ENCODE measurements at places on chromosomes 3 and 15.

DNA sequence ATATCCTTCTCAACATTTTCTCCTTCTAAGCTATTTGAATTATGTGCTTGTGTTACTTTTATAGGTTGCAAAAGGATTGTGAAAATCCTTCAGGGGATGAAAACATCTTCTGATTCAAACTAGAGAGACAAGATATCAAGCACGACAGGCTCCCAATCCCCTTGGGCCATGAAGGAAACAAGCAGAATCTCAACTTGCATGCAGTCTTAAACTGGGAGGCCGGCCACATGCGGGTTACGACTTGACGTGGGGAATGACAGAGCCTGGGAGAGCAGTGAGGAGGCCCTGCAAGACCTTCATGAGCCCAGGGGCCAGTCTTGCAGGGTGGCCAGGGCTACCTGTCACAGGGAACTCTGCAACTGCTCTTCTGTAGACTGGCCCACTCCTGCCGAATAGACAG is 94.4 kb downstream of the SCN11A start:
- DNase-seq, result no peak

- no peak for DNase-seq
Measured at GRCh38 chr3:132544130-132544529, 52.9 kb upstream of the ACKR4 start.

- DNase-seq, result no peak
Measured at GRCh38 chr3:152056481-152056880, 183.0 kb downstream of the SUCNR1 start.

- no peak for DNase-seq
Measured at GRCh38 chr15:57820119-57820518, 113.6 kb downstream of the POLR2M start.

- no peak for DNase-seq
Measured at GRCh38 chr3:48082580-48083184, 66.5 kb upstream of the MAP4 start.

- DNase-seq, result no peak
Measured at GRCh38 chr15:31155151-31155550, 53.6 kb upstream of the TRPM1 start.

- no peak for DNase-seq
Measured at GRCh38 chr15:28889346-28889745, 3.6 kb downstream of the APBA2 start.

- DNase-seq, result peak; percentile 39
Measured at GRCh38 chr15:85707519-85708338, 87.0 kb downstream of the KLHL25 start.

DNA sequence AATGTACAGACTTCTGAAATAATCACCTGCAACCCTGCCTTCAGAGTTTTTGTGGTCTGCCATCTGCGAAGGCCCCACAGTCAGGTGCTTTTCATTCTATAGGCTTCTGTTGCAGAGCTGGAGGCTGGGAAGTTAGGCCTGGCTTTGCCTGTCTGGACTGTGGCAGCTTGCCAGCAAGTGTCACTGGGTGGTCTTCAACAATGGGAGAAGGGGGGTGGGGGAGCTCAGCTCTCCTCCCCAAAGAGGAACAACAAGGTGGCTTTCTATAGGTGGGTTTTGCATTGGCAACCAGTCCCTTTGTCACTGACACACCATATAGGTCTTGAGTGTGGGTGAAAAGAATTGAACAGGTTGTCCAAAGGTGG is 7.3 kb downstream of the BOC start:
- DNase-seq, result no peak

GRCh38 chr3:101166150-101166549 is 154.2 kb downstream of the IMPG2 start:
- no peak for DNase-seq

GRCh38 chr3:130969621-130970020 is 57.0 kb downstream of the ASTE1 start:
- no peak for DNase-seq

DNA sequence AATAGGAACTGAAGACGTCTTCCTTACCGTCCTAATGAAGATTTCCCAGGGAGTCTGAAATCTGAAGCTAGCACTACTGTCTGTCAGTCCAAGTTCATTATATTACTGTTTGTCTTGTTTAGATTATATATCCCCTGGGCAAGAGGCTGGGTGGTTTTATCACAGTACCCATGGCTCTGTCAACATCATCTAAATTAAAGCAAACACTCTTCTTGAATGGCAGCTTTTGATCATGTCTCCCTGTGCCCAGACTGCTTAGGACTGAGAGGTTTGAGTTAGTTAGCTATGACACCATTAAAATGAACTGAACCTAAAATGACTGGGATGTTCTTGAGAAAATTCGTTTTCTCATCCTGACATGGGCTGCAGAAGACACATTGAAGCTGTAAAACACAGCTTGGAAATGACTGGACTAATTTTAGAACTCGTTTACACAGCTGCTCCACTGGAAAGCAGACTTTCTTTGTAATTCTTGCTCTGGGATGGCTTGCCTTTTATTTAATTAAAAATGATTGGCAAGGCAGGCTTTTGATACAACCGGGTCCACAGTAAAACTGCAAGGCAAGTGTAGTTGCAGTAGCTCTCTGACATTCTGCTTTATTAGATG is 243.5 kb downstream of the MFSD1 start:
- DNase-seq, result no peak

- DNase-seq, result no peak
Measured at GRCh38 chr3:10981961-10982360, 10.6 kb upstream of the SLC6A1 start.

GRCh38 chr3:23152989-23153388 is 50.1 kb upstream of the UBE2E2 start:
- DNase-seq, result no peak

DNA sequence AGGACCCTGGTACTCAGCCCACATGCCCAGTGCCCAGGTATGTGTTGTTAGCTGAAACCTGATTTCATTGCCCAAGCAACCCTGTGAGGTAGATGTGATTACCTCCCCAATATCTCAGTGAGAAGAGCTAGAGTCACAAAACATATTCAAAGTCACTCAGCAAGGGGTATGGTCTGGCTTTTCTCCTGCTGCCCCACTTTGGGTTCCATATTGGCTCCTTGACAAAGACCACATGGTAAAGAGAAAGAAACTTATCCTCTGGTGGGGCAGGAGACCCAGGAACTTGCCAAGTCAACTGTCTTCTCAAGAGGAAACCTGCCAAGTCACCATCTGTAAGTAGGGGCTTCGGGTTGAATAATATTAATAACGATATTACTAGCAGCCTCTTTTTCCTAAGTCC is 148.3 kb upstream of the LMCD1 start:
- DNase-seq, result no peak

- DNase-seq, result no peak
Measured at GRCh38 chr15:60795471-60795870, 316.5 kb upstream of the ICE2 start.

GRCh38 chr3:111200027-111200426 is 128.4 kb downstream of the NECTIN3 start:
- DNase-seq, result no peak

- DNase-seq, result no peak
Measured at GRCh38 chr3:56775838-56776555, 25.8 kb downstream of the ARHGEF3 start.

DNA sequence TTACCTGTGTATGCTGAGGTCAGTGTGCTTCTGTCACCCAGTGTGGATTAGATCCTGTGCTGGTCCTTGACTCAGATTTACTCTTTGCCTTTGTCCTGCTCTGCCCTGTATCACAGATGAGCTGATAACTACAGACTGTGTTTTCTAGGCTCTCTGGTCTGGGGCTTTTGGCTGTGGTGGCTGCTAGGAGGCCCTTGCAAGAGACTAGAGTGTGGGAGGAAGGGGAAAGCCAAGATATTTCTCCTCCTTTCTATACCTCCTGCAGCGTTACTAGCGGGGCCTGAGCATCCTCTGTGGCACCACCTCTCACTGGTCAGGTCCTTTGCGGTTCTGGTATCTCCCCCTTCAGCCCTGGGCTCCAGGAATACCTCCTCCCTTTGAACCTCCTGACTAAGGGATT is 282.3 kb upstream of the TBC1D5 start:
- DNase-seq, result no peak

- peak; percentile 45 for DNase-seq
Measured at GRCh38 chr3:128619146-128619890, 31.3 kb downstream of the RPN1 start.

- no peak for DNase-seq
Measured at GRCh38 chr15:79635897-79636561, 203.9 kb downstream of the MINAR1 start.

DNA sequence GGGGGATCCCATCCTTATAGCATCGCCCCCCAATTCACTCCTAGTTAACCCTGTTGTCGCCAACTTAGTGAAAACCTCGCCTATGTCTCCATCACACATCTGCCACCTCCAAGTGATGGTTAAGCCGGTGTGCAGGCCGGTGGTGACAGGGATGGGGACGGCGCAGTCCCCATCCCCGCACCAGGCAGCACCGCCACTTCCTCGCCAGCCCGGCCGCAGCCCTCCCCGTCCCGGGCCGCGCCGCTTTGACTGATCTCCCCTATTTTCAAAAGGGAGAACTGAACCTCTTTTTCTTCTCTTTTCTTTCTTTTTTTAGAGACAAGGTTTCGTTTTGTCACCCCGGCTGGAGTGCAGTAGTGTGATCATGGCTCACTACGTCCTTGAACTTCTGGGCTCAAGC is 11.3 kb upstream of the MOBP start:
- no peak for DNase-seq

DNA sequence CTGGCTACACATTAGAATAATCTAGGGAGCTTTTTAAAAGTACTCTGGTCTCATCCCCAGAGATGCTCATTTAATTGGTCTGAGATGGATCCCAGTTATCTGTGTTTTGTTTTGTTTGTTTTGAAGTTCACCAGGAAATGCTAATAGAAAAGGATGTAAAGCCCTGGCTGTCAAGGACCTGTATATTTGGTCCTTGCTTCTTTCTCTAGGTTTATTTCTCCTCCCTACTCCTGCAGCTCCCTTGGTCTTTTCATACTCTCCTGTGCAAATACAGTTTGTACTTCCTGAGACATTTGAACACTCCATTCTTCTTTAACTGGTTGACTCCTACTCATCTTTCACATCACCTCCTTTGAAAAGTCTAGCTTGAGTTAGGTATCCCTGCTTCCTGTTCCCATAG is 3.3 kb downstream of the PIK3CA start:
- DNase-seq, result no peak

DNA sequence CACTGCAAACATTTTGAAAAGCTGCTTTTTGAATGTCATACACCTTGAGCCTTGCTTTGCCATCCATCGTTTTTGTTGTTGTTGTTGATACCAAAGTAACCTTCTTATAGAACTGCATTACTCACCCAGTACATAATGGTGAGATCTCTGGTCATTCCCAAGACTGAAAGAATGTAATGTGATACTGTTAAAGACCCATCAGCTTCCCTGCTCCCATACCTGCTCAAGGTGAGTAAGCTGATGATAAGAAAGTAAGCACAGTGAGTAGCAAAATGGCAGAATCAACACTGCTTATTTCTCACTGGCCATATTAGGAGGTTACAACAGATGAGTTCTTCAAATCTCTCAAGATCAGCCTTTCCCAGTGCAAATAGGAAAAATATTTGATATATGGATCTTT is 89.8 kb downstream of the CADPS start:
- DNase-seq, result no peak

DNA sequence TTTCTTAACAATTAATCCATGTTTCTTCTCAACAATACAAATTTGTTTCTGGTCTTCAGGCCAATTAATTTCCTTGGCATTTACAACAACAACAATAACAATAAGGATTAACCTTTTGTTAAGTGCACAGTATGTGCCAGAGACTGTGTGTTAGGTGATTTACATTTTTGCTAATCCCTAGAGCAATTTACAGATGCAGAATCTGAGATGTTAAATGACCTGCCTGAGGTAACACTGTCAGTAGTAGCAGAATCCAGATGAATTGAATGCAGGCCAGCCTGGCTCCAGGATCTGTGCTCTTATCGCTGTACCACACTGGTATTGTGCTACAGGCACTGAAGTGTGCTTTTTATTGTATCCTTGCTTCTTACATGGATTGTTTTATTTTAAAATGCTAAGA is 122.2 kb downstream of the MEIS2 start:
- no peak for DNase-seq

GRCh38 chr3:122306622-122306953 is 18.5 kb upstream of the CSTA start:
- DNase-seq, result no peak

DNA sequence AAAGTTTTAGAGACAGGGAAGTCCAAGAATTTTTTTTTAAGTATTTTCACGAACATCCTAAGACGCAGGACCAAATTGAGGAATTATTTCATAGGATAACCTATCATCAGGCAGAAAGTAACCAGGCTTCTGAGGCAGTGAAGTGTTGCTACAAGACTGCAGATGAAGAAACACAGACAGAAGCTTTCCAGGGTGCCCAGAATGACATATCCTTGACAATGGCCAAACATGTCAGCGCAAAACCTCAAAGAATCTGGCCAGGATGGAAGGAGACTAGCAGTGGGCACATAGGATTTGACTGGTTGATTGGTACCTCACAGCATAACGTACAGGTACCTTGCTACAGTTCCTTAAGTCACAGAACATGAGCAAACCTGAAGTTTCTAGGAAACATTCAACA is 7.5 kb downstream of the ADAMTS9 start:
- DNase-seq, result no peak

DNA sequence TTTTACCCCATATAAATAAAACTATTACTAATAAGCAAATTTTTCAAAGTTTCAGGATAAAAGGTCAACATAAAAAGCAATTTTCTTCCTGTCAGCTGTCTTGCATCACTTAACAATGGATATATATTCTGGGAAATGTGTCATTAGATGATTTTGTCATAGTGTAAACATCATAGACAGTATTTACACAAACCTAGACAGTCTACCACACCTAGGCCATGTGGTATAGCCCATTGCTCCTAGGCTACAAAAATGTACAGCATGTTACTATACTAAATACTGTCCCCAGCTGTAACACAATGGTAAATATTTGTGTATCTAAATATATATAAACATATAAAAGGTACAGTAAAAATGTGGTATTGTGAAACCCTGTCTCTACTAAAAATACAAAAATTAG is 156.7 kb downstream of the ANO10 start:
- DNase-seq, result no peak

DNA sequence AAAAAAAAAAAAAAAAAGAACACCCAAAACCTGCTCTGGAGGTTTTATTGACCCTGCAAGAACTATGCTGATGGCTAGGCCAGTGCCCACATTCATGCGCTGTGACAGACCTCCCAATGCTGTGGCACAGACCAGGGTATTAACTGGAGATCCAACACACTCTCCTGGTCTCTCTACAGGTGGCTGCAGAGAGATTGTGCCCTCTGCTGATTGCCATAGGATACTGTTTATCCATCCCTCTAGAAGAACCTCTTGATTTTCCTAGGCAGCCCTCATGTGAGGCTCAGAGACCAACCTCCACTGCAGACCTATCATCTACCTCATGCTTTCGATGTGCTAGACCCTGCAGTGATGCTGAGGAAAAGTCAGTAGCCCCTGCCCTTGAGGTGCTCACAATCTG is 125.5 kb upstream of the TRIM42 start:
- no peak for DNase-seq

DNA sequence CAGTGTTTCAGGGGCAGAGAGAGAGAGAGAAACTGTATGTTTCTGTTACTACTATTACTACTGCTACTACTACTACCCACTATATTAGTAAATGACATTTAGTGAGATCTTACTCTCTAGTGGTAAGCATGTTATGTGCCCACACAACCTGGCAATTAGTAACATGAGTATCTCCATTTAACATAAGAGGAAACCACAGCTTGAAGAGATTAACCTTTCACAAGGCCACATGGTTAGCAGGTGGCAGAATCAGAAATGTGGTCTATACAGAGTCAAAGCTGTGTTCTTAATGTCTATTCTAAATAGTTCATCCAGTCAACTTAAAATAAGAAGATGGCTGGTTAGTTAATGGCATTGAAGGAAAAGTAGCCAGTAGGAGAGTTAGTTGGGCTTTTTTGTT is 961.6 kb downstream of the MCTP2 start:
- no peak for DNase-seq

- no peak for DNase-seq
Measured at GRCh38 chr3:127273206-127273605, 14.6 kb downstream of the PRR20G start.
